ENCODE measurements at places on chromosomes 5 and 9.

DNA sequence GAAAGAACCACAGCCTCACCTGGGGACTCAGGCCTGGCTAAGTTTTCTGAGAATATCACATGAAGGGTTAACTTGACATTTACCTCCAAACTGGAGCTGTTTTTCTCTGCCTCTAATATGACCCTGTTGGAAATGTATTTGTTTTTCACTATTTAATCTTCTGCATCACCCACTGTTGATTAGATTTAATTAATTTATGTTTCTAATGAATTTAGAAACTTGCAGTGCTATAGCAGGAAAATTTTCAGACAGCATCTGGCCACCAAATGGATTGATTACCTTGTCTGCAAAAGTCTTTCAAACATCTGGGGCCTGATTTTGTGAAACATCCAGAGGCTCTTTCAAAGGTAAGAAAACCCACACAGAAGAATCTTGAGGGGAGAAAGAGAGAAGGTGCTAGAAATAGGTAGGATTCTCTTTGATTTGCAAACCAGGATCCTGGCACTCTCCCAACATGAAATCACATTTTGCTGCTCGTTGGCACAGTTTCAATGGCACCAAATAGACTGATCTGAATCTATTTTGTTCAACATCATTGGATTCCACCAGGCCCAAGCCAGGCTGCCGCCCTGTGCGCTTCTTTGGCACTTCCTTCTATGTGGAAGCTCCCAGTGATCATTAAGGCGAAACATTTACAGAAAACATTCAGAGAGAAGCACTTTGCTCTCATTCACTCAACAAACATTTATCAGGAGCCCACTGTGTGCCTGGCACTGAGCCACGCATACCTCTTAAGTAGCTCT is 157.3 kb downstream of the PPP2R2B start:
- DNase-seq: no peak

DNA sequence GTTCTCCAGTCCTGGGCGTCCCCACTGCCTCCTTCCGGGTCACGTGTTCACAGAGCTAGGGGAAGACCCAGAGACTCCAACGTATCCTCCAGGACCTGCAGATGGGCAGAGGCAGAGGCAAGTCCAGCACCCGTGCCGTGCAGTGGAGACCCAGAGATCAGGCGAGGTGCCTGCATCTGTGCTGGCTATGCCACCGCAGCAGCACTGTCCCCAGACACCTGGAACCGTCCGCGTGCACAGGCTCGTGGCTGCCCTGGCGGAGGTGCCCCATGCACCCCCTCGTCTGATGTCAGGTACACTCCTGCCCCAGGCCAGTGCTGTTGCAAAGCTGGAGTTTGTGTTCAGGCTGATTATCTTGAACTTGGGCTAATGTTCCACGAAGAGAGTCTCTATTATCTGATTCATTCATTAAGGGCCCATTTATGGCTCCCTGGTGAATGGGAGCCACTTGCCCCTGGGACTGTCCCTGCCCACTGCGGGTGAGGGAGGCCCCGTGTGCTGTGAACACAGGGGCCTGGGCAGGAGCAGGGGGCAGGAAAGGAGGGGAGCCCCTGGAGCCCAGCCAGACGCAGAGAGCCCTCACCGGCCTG is 13.7 kb downstream of the IRX4 start:
- DNase-seq: no peak

- peak; percentile 41 for DNase-seq
These were observed 20.3 kb upstream of the NINJ1 start for GRCh38 chr9:93154293-93154903.

GRCh38 chr5:68332556-68332955 is 117.0 kb downstream of the PIK3R1 start:
- DNase-seq: peak; percentile 55

DNA sequence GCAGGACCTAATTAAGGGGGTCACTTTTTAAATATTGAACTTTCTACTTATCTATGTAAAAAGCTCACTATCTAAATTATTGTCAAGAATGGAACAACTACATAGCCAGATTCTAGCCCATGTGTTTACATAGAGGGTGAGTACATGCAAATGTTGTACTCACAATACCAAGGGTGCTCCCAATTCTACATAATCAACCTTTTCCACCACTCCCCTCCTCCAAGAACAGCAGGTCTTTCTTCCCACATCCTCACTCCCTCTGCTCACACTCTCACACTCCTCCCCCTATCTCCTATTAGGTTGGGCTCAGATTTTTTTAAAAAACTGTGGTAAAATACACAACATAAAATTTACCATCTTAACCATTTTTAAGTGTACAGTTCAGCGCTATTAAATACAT is 325.4 kb downstream of the ARL15 start:
- DNase-seq: no peak

- DNase-seq: no peak
These were observed 10.2 kb downstream of the SARDH start for GRCh38 chr9:133727876-133728441.

DNA sequence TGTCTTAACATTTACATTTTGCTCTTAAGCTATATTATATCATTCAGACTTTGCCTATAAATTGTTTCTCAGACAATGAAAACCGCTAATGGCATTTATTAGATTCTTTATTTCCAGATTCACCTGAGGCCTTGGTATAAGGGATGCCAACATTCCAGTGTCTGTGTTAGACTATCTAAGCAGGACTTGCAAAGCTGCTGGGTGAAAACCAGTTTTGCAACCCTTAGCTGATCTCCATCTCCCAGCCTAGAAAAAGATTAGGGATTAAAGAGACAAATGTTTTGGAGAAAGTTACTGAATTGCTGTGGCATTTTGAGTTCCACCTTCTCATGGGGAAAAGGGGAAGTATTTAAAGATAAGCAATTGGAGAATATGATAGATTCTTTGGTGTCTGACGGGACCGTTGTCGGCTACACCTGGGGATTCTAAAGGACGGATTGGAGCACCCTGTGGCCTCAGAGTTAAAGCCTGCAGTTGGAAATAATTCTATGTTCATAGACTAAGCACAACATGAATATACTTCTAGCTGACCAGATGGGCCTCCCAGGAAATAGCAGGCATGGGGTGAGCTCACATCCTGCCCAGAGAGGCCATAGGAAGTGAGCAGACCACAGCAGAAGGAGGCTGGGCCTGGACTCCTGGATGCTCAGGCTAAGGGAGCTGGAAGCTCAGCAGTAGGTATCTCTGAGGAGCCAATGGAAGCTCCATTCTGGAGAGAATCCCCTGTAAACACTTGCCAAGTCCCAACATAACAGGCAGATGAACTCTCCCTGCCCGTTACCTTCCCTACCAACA is 21.8 kb downstream of the ENTREP1 start:
- DNase-seq: no peak

DNA sequence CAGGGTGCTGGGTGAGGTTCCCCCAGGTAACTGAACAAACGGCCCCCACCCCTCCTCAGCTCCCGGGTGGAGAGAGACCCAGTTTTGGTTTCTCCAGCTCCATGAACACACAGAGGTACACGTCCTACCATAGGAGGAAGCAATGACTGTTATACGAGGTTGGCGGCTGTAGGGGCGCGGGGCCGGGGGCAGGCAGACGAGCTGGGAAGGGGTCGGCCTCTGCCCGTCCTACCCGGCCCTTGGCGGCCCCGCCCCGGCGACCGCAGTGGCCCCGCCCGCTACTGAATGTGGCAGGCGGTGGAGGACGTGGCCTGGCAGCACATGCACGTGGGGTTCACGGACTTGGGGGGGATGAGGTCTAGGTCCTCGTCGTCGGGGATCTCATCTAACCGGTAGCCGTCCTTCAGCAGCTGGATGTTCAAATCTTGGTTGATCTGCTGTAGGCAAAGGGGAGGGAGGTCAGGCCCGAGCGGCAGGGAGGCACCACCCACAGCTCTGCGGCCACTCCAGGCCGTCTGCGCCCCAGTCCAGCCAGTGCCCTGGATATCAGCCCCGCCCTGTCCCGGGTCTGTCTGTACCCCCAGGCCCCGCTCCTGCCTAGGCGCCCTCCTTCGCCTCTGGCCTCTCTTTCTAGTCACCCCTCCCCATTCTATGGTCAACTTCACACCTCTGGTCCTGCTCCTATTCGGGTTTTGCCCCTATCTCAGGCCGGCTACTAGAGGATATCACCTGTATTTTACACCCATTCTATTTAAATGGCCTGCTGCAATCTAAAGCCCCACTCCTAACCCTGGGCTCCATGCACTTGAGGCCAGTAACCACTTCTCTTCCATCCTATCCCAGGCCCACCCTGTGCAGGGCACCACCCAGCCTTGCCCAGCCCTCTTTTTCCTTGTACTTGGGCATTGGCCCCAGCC is 24.2 kb upstream of the MYORG start:
- no peak for DNase-seq

DNA sequence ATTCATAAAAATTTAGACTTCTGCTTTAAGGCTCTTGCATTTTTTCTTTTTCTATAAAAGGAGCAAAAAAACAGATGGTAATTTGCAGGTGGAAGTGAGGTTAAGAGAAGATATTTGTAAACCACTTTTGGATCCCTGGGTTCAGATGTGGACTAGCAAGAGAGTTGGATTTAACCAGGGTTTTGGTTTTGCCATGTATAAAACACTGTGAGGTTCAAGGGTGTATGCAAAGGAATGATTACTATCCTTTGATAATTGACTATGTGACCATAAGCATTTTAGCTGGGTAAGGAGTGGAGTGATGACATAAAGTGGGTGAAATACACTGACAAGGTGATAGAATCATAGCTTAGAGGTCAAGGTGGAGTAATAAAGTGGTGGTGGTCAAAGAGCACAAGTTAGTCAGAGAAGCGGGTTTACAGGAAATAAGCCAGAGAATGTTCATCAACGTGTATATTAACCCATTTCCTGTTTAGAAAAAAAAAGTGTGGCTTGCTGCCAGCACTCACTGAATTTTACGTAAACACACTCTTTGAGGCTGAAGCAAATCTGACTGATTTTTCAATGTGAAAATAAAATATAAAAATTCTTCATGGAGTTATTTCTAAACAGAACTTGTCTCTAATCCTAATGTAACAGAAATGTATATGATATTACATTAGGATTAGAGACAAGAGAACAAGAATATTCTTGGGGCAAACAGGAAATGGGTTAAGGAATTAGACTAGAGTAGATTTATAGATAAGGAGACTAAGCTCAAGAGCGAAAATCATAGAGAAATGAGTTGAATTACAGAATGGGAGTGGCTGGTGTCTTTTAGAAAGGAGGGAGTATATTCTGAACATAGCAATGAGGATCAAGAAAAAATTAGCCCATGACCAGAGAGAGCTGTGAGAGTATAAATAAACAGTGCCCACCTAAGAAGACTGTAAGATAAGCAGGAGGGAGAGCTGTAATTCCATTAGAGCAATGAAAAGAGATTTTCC is 74.5 kb downstream of the CDKN2A start:
- peak; percentile 54 for DNase-seq

DNA sequence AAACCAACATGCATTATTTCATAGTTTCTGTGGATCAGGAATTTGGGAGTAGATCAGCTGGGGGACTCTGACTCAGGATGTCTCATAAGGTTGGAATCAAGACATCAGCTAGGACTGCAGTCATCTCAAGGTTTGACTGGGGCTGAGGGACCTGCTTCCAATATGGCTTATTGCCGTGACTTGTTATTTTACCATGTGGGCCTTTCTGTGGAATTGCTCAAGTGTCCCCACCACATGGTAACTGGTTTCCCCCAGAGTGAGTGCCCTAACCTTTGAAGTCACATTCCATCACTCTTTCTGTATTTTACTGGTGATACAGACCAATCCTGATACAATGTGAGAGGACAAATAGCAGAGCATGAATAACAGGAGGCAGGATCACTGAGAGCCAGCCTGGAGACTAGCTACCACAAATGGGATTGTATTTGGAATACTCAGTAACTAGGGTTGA is 70.2 kb upstream of the ELL2 start:
- DNase-seq: no peak

DNA sequence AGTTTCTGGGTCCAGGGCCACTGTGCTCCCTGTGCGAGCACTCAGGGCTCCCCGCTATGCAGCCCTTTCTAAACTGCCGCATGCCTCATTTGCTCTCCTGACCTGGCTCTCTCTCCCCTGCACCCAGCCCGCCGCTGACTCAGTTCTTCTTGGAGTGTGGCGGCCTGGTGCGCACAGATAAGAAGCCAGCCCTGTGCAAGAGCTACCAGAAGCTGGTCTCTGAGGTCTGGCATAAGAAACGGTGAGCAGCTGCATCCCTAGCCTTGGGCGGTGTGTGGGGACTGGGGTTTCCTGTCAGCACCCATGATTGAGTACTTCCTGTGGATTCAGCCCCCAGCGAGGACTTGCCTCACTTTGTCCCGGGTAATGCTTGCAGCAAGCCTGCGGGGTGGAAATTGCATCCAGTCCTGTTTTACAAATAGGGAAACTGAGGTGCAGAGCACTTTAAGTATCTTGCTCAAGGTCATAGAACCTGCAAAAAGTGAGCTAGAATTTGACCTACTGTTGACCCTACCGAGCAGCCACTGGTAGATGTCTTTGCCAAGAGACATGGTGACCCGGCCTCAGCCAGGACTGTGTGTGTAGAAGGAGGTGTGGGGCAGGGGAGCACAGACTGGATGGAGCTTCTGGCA is 27.9 kb downstream of the USP20 start:
- peak; percentile 98 for DNase-seq

- no peak for DNase-seq
These were observed 171.3 kb downstream of the APBA1 start for GRCh38 chr9:69500896-69501295.

DNA sequence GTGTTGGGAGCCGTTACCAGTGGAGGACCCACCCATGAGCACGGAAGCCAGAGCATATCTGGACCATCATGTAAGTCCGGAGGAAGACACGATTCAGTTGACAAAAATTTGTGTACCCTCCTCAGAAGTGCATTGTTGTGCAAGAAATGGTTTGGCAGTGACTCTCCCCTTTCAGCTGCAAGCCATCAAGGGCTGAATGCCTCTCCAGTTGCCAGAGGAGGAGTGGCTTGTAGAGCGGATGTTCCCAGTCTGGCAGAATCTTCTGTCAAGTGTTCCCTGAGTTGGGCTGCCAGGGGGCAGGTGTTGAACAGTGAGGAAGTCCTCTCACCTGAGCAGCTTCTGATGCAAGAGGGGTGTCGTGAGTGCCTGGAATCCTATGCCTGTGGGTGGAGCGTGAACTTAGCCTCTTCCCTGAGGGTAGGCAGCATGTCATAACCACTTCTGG is 27.6 kb upstream of the CDKN2AIPNL start:
- DNase-seq: no peak

GRCh38 chr9:90385146-90385545 is 257.5 kb downstream of the DIRAS2 start:
- no peak for DNase-seq

DNA sequence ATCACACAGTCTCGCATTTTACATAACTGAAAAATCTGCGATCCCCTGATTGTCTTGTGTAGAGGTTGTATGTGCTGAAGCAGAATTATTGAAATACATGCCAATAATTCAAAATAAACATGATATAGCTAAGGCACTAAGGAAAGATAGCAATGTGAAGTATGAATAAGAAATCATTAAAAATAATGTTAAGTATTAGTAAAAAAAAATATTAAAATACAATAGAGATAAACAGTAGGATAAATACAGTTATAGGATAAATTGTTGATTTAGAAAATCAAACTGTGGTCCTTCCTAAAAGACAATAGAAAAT is 121.1 kb downstream of the FBXL17 start:
- DNase-seq: no peak

- no peak for DNase-seq
These were observed 153.9 kb downstream of the PRELID2 start for GRCh38 chr5:145681216-145681615.

Measured in common myeloid progenitor, CD34-positive (primary cell).